ENCODE measurements at places on chromosomes 5 and 9. TPM values are rescaled to one million over a fixed set of nuclear protein-coding genes. Genes with fewer than 3 reads are reported as not detected.

- no peaks in the 10 kb centered on the region for H3K36me3 ChIP-seq
- H3K4me1 ChIP-seq: no peaks in the 10 kb centered on the region
- no peak overlapping the region for H3K27ac ChIP-seq
- H3K4me3 ChIP-seq: no peak overlapping the region
Measured at GRCh38 chr5:17748201-17748600, 113.9 kb downstream of the TAF11L14 start.

GRCh38 chr9:137226338-137227053 lies 806 bp upstream of the RNF224 start:
- DNase-seq: no peak
- no peak overlapping the region for H3K4me3 ChIP-seq
- H3K27ac ChIP-seq: no peak overlapping the region
- peaks cover 35% of the 10 kb centered on the region for H3K4me1 ChIP-seq
- H3K27me3 ChIP-seq: peaks cover 14% of the 10 kb centered on the region

DNA sequence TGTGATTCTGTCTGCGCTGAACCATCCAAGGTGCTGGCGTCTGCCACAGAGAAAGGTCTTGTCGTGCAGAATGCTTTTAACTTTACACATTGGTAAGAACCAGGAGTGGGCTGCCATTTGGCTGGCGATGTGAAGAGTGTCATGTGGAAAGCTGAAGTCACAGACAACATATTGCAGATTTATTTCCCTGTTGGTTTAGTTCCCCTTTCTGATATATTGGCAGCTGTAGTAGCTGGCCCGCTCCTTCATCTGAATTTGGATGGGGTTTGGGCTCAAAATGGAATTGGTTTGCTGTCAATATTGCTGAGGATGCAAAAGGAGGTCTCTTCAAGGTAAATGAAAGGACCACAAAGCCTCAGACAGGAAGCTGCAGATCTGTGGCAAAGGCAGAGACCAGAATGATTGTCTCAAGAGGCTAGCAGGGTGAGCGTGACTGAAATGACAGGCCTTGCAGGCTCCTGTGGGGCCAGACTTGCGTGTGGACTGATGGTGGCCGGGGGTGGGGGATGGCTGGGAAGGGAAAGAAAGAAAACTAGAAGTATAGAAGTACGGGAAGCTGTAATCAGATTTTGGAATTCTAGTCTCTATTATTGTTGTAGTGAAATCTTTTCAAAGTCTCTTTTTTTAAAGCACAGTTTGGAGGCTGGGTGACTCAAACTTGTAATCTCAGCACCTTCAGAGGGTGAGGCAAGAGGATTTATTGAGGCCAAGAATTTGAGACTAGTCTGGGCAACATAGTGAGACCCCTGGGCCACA lies 25.1 kb upstream of the CD180 start:
- H3K4me3 ChIP-seq: no peak overlapping the region
- H3K27me3 ChIP-seq: no peaks in the 10 kb centered on the region
- H3K27ac ChIP-seq: no peak overlapping the region
- H3K36me3 ChIP-seq: no peaks in the 10 kb centered on the region
- peak; percentile 39 for DNase-seq
- H3K4me1 ChIP-seq: peaks cover 3% of the 10 kb centered on the region

Gene MARCOL
- not detected for total RNA-seq

Gene ERBIN
- 53.5 TPM for total RNA-seq

All from muscle of leg (tissue), 16 donors.